ENCODE measurements at places on chromosomes 11 and 22. TPM values are rescaled to one million over a fixed set of nuclear protein-coding genes. Genes with fewer than 3 reads are reported as not detected.

DNA sequence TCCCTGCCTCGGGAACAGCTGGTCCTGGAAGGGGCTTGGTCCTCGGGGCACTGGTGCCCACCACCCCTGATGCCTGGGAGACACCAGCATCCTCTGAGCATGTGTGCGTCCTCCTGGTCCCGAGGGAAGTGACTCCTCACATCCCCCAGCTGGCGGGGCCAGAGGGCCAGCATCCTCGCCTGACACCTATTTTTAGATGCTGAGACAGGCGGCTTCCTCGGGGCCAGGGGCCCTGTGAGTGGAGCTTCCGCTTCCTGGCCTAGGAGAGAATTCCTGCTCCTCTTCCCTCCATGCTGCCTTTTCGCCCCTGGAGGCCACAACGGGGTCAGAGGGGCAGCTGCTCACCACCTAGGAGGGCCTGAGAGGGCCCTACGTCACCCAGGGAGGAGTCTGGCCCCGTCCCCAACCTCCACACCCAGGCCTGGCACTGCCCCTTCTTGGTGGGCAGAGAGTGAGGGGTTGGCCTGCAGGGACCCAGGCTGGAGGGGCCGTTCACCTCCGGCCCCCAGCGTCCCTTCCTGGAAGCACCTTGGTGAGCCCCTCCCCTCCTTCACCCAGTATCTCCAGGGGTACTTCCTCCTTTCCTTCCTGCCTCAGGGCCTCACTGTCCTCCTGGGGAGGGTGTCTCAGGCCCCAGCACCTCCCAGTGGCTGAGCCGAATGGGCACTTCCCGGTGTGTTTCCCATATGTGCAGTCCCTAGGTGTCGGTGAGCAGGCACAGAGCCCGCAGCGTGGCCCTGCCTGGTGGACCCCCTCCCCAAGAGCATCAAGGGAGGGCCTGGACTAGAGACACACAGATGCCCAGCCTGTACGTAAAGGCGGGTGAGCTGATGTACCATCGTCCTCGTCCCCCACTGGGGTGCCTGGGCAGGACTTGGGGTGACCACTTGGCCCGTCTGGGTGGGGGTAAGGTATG lies 6.1 kb downstream of the CD81 start:
- no peak for DNase-seq

GRCh38 chr11:60370811-60371298 lies 7.5 kb upstream of the MS4A7 start:
- DNase-seq = no peak

GRCh38 chr11:2142762-2143202 lies 3.6 kb upstream of the IGF2 start:
- no peak for DNase-seq

DNA sequence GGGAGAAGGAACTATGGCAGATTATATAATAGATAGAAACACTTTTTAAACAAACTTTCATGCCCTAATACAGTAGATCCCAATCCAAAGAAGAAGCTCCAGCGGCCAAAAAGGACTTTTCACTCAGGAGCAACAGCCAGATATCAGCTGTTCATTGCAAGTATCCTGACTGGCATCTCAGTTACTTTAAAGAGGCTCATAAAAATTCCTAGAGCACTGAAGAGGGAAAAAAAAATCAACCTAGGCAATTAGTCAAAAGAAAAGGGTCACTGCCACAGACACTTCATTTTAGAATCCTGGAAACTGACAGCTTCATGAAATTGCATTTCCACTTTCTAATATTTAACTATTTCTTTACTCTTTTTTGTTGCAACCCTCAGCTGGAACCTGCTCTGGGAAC lies 170.6 kb upstream of the SOX6 start:
- no peak for DNase-seq

DNA sequence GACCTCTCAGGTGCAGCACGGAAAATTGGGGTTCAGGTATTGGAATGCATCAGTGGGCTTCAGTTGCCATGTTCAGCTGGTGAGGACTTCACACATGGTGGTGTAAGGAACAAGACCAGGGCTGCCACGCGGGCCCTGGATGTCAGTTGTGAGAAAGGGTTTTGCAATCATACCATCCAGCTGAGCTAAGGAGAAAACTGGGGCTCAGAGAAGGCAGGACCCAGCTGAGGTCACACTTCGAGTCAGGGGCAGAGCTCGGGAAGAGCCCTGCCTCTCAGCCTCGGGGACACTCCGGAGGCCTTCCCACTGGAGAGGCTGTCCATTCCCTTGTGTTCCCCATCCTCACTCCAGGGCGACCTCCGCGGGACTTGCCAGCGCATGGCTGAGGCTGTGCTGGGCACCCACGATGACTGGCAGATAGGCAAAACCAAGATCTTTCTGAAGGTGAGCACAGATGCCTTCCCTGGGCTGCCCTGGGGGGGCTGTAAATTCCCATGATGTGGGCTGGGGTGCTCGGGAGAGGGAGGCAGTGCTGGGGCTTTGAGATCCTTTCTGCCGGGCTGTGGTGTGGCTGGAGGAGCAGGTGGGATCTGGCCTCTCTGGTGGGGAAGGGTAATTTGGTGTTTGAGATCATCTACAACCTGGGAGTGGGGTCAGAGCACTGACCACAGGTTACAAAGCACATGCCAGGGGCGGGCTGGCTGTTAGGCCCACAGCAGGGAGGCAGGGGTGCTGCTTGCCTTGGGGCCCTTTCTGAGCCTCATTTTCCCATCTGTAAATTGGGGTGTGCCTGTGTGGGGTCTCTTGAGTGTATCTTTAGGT lies 47.2 kb downstream of the MYO7A start:
- no peak for DNase-seq

DNA sequence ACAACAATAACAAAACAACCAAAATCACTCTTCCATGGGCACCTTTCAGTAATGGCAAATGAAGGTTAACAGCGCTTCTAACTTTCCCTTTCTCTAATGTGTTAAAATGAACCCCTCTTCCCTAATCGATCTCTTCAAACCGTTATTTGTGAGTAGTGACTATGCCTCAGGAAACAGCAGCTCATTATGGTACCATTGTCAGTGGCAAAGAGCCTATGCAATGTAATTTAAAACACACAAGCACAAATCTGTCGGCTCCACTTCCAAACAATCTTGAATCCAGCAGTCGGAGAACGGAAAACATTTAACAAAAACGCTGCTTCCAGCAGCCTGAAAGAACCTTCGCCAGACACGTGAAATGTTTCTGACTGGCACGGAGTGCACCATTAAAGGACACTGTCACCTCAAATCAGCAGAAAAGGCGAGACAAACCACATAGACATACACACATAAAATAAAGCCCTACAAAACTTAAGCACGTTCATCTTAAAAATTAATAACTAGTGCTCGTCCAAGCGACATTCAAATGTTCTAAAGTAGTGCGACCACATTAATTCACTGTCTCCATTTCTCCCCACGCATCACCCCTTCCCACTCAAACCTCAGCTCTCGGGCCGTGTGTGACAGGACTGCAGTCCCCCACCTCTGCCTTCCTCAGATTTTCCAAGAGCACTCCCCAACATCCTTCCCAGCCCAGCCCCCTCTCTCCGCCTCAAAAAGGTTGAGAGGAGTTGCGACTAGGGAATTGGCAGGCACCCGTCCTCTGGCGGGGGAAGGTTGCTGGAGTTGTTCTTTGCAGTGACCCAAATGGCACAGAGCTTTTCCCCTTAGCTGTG lies 748 bp downstream of the RAB30 start:
- peak; percentile 37 for DNase-seq

WNT11 gene
- total RNA-seq = not detected

CD3E gene
- total RNA-seq = 841 TPM

ANO5 gene
- total RNA-seq = 0.12 TPM

All from activated CD4-positive, alpha-beta T cell treated with anti-CD3 and anti-CD28 coated beads, Interleukin-2, amount 10 ng/mL, durations not matched to agents 7 days and 5 days (primary cell).